ENCODE measurements at places on chromosomes 6 and 20.
A peak's percentile ranks its signal among the peaks of the same experiment; 100 is the strongest.

GRCh38 chr20:45611054-45611453 lies 18.5 kb upstream of the WFDC10A start:
- DNase-seq, result no peak

DNA sequence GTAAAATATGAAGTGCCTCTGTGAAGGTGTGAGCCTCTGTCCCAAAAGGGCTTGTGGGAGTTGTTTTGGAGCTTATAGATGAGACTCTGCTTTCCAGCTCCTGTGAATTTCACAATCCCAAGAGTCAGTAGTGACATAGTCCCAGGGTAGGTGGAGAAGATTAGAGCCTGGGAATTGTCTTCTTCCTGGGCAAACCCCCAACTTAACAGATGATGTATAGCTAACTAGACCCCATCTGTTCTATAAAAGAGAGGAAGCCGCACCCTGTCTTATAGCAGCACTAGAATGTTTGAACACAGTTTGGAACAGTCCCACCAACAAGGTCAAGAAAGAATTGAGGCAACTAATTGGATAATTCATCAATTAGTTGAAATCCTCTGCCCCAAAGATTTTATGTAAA lies 294.7 kb downstream of the ZNF217 start:
- DNase-seq, result no peak

DNA sequence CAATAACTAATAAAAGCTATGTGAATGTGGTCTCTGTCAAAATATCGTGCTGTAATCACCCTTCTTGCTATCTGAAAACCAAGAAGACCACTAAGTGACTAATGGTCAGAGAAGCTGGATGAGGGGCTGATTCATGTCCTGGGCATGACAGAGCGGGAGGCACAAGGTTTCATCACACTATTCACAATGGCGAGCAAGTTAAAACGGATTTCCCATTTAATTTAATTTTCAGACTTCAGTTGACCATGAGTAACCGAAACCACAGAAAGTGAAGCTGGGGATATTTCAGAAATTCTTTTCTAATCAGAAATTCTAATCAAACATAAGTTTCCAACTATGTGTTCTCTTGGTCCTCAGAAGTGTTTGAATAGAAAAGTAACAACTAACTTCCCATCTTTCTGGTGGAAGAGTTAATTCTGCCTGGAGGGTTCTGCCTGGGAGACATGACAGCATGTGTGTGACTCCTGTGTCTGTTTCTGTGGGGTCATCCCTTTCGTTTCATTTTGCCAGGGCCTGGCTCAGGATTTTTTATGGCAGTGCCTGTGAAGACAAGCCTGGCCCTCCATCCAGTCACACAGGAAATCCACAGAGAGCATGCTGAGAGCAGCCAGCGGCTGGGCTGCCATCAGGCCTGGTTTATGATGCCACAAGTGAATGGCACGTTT lies 98.9 kb downstream of the FAM120B start:
- no peak for DNase-seq

GRCh38 chr20:3847429-3847940 lies 851 bp downstream of the MAVS start:
- DNase-seq, result no peak

GRCh38 chr20:23456409-23456808 lies 3.7 kb upstream of the CST11 start:
- DNase-seq, result peak; percentile 43

- DNase-seq, result no peak
Measured at GRCh38 chr6:53330137-53330536, 18.6 kb downstream of the ELOVL5 start.

DNA sequence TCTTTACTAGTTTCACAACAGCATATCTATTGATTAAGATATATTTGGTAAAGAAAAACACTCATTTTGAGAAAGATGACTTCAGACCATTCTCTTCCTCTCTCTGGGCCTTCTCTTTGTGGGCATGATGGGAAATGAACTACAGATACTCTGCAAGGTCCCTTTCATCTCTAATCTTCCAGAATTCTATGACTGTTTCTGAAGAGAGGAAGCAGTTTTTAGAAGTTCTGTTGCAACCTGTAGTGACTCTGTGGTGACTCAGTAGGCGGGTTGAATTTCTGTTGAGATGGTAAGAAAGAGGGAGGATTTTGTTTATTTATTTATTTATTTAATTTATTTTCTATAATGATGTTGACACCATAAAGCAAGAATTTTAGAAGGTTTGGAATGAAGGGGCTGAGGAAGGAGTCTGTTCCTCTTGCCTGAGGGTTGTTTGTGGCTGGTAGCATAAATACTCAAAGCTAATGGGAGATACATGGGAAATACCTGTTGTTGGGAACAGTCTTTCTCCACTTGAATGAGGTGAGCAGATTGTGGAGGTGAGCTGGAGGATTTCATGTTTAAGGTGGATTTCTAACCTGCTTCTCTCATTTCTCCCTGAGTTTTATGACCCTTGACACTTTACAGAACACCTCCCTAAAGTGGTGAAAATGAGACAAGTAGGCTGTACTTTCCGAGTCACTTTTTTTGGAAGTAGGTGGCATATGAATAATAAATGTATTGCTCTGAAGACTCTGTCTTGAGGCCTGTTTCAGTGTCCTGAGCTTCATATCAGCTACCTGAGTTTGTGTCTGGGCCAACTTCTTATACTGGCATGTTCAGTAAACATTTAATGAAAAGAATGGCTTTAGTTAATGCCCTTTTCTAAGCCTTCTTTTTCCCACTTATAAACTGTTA lies 15.0 kb downstream of the ACSS2 start:
- peak; percentile 41 for DNase-seq

DNA sequence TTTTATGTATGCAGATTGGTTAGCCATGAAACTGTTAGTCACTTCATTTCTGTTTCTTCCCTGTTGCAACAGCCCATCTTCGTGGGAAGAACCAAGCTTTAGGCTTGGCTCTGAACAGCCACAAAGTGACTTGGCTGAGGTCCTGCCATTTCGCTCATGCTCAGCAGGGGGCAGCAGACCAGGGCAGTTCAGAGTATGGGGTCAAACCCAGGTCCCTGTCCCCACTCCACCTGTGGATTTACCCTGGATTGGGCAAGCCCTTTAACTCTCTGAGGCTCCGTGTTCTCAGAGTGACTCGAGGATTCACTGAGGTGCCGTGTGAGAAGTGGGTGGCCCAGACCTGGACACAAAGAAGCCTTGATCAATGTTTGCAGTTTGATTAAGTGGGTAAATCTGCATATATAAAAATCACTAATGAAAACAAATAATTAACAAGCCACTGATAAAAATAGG lies 19.8 kb upstream of the MAP1LC3A start:
- peak; percentile 60 for DNase-seq

GRCh38 chr6:163712566-163712961 lies 298.0 kb downstream of the QKI start:
- DNase-seq, result no peak

- DNase-seq, result no peak
Measured at GRCh38 chr6:170248111-170248805, 42.6 kb downstream of the DLL1 start.

DNA sequence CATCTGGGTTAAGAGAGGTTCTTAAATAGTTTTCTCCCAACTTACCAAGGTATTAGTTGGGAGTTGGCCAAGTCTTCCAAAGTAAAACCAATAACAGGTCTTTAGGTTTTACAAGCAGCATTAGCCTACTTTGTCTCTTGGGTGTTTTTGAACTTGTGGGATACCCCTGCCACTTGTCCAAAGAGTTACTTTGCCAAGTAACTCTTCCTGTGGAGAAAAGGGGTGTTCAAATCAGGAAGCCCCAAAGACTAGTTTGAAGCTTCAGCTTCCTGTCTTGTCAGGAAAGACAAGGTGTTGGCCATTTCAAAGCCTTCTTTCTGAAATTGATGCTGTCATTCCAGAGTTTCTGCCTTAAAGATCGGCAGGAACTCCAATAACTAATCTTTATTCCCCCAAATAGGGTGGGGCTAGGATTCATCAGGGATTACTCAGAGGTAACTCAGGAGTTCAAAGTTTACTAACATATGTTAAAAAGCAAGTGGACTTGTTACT lies 822 bp downstream of the RAB22A start:
- no peak for DNase-seq

- no peak for DNase-seq
Measured at GRCh38 chr6:87837444-87837843, 135.4 kb upstream of the AKIRIN2 start.

DNA sequence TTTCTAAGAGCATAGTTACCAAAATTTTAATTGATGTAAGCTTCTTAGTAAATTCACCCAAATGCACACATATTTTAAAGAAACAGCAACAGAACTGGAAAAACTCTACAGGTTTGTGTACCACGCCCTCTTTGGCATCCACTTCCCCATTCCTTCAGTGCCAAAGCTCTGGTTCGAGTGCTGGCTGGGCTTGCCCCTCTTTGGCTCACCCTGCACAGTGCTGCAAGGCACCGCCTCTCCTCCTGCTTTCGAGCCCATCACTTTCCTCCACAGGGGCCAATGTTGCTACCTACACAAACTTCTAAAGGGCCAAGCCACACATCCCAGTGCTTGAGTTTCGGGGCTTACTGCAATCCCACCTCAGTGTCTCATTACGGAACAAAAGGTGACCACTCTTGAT lies 9.6 kb downstream of the LRP11 start:
- no peak for DNase-seq

DNA sequence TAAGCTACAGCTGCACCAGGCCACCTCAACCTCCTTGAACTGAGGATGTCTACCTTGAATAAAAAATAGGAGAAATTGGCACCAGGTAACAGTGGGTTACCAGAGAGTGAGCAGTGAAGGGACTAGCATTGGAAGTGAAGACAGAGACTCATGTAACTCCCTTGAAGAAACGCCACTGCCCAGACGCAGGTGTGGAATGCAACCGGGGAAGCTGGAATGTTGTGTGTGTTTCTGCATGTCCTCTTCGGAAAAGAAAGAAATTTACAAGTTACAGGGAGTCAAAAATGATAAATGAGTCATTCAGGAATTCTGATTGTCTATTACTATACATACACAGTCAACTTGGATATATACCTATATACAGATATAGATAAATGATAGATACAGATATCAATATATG lies 514.7 kb upstream of the AGPAT4 start:
- no peak for DNase-seq

- DNase-seq, result no peak
Measured at GRCh38 chr20:63290136-63290676, 2.8 kb upstream of the COL20A1 start.
